ENCODE measurements at places on chromosomes 12 and 14.

DNA sequence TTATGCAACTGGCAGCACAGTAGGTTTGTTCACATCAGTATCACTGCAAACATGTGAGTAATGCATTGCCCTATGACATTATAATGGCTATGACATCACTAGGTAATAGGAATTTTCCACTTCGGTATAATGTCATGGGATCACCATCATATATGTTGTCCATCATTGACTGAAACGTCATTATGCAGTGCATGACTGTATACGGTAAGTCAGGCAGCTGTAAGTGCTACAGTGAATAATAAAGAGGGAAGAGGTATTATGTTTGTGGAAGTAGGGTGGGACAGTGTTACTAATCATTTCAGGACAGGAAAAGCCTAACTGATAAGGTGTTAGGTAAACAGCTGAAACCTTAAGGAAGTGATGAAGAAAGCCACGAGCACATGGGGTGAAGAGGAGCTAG is 68.1 kb downstream of the ANO4 start:
- no peak for DNase-seq

- peak; percentile 27 for DNase-seq
These were observed 241.8 kb upstream of the ATP2B1 start for GRCh38 chr12:89950421-89950820.

- no peak for DNase-seq
These were observed 13.8 kb upstream of the ANAPC5 start for GRCh38 chr12:121366063-121366459.

DNA sequence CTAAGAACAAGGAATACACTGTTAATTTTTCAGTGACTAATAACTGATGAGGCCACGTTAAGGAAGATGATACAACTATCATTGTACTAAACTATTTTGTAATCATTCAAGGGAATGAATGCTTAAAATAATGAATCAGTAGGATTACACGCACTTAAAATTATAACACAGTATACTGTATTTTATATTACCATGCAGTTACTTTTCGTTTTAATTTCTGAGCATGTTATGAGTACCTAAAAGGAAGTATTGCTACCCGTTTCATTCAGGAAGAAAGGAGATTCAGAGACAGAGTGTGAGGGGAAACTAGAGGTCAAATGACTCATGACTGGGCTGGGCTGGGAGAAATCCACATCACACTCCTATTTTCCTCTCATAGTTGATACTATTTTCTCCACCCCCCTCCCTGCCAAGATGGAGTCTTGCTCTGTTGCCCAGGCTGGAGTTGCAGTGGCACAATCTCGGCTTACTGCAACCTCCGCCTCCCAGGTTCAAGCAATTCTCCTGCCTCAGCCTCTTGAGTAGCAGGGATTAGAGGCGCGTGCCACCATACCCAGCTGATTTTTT is 202.0 kb downstream of the PPM1H start:
- DNase-seq, result peak; percentile 10

DNA sequence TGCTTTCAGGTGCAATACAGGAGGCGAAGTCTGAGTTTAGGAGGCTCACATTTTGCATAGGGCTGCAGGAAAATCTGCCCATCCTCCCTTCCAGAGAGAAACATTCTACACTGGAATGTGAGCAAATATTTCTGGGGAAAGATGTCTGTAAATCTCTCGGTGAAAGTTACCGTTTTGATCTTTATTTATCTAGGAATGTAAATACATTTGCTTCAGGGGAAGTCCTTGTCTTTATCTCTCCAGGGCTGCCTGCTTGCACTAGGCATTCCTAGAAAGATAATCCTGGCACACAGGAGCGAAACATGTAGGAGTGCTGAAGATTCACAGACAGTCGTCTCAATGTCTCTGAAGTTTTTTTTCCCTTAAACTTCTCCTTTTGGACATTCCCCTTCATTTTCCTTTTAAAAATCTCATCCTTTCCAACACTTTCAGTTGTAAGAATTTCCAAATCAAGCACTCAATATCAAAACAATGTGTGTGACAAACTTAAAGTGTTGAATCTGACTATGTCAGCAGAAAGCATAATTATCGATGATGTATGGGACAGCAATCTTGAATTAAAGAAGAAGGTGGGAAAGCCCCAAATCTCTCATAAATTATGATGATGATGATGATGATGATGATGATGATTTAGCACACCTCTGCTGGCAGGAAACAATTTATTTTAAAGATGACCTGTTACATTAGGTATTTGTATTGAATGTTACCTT is 113.4 kb upstream of the RESF1 start:
- DNase-seq, result no peak

DNA sequence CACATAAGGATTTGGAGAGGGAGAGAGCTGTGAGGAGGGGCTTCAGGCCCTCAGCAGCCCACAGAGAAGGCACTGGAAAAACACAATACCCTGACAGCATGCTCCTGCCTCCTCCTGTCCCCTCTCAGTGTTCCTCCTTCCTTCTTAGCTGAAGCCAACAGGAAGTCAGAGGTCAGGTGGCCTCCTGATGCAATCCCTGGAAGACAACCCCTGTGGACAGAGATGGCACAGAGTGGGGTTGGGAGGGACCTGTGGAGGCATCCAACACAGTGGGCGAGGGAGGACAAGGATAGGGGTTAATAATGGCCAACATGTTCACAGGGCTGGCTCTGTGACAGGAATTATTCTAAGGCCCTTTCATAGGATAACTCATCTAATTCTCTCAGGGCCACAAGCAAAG is 15.4 kb upstream of the IFI27L2 start:
- no peak for DNase-seq

DNA sequence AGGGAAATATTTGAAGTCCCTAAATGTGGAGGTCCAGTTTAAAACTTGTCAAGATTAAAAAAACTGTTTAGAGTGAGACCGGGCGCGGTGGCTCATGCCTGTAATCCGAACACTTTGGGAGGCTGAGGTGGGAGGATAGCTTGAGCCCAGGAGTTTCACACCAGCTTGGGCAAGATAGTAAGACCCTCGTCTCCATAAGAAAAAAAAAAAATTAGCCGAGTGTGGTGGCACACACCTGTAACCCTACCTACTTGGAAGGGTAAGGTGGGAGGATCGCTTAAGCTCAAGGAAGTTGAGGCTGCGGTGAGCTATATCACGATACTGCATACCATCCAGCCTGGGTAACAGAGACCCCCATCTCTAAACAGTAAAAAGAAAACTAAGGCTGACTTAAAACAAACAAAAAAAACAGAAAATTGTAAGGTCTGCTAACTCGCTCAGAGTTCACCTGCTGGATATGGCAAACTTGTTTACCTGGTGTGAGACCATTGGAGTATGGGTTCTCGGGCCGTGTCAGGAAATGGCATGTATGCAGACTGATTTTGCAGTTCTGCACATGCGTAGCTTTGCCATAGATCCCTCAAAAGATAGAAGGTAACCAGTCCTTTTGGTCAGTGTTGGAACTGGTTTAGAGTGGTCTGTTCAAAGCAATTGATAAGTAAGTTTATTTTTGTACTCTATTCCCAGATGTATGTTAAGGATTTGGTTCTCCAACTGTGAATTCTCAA is 2.1 kb downstream of the RNF10 start:
- peak; percentile 47 for DNase-seq

- no peak for DNase-seq
These were observed 323.3 kb downstream of the CCER1 start for GRCh38 chr12:90631591-90632212.

- no peak for DNase-seq
These were observed 59.8 kb upstream of the KCNA1 start for GRCh38 chr12:4849795-4850345.

GRCh38 chr12:31962076-31962475 is 2.9 kb downstream of the RESF1 start:
- no peak for DNase-seq

DNA sequence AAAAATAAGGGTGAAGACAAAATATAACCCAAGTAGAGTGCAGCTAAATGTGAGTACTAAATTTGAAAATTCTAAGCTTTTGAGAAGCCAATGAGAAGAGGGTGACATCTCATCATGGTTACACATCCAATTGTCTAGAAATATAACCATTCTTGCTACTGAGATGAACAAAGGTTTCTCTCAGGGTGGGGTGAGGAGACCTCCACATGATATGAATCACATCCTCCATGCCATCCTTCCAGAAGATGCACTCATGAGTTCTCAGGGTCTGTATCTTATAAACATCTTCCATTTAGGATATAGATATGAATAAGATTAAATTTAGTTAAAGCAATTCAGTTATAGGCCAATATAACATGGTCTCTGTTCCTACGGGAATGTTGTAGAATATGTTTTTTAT is 38.9 kb upstream of the E2F7 start:
- DNase-seq, result no peak

DNA sequence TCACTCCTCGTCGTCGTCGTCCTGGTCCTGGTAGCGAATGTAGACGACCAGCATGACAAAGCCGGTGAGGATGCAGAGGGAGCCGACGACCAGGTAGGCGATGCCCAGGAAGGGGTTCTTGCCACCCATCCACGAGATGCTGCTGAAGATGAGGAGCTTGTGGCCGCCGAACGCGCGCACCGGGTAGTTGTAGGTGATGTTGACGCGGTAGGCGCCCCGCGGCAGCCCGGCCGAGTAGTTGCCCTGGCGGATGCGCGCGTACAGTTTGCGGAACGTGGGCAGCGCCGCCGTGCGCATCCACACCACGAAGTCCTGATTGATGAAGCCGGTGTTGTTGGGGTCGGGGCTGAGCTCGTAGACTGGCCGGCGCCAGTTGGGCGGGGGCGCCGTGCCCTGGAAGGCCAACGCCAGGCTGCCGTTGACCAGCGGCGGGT is 1.0 kb downstream of the TMEM30B start:
- DNase-seq, result peak; percentile 18

GRCh38 chr12:42270596-42270995 is 32.5 kb upstream of the YAF2 start:
- DNase-seq, result no peak

DNA sequence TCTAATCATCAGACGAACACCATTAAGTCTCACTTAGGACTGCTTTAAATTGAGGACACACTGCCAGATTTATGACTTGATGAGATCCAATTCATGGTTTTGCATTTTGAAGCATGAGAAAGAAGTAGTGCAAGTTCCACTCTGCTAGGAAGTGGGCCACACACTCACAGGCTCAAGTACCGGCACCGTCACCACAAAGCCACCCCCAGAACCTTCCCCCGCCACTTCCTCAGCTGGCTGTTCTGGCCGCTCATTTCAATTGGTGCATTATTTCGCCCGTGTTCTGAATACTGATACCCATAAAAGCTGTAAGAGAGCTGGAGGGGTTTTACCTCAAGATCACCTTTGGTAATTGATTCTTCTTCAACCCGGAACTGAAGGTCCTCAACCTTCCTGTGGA is 70.1 kb downstream of the CLIP1 start:
- DNase-seq, result no peak

- DNase-seq, result peak; percentile 93
These were observed at the start of gene KRAS for GRCh38 chr12:25250744-25251730. TSS of gene KRAS (minus strand) at chr12:25250929.

DNA sequence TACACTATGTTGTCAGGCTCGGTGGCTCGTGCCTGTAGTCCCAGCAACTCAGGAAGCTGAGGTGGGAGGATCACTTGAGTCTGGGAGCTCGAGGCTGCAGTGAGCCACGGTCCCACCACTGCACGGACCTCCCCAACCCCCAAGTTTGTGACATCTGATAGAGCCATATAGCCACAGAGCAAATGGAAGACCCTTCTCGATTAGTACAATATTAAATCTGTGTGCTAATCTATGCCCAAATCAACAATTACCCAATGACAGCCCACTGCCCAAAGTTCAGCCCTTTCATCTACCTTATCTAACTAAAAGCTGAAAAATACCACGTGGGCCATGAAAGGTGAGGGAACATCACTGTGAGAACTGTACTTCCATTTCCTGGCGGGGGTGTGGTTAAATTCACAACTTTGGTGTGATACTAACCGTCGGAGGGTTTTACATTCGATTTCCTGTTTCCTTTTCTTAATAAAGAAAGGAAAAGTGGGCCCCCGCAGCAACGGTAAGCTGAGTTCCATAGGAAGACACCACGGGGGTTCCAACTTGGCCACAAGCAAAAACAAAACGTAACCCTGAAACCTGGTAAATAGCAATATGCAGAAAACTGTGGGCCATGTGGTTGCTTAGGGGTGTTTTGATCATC is 31.2 kb upstream of the FOS start:
- peak; percentile 92 for DNase-seq

DNA sequence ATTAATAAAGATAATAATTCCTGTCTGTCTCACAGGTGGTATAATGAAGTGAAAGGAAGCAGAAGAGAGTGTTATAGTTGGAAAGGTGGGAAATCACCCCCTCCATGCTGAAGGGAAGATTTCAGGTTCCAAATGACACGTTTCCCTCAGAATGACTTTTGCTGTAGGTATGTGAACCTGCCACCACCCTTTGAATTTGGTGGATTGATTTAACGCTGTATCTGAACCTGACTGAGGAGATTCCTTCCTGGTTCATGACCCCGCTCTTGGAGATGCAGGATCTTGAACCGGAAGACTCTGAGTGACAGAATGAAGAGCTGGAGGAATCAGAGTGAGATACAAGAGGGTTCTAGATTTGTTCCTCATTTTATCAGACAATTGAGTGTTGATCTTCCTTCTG is 20.3 kb upstream of the EMP1 start:
- DNase-seq, result no peak

GRCh38 chr14:74255281-74255680 is 16.0 kb downstream of the VSX2 start:
- no peak for DNase-seq

DNA sequence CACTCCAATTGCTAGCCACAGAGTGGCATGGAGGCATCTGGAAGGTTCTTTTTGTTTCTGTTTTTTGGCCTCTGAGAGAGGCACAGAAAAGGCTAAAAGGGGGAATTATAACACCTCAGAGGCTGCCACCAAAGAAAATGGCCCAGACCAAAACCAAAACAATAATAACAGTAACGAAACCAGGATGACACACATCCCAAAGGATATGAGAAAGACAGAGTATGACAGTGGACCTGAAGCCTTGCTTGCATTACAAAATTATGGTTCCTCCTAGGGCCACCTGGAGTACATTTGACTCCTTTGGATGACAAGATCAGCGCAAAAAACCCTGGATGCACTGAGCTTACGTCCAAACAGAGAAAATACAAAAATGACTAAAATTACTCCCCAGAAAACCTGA is 152.7 kb downstream of the AEBP2 start:
- DNase-seq, result no peak

DNA sequence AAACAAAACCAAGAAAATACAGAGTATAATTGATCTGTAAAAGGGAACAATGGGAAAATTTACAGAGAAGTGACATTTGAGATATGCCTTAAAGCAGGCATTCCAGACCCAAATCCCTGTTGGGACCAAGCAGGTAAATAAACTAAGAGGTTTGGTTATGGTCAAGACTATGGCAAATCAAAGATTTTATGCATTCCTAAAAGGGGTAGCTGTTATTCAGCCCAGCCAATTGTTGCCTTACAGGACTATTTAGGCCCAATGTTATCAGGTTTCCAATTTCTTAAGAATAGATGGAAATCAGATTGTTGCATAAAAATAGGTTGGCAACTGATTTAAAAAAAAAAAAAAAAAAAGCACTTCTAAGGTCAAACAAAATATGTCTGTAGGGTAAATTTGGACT is 5.3 kb downstream of the DNAI7 start:
- DNase-seq, result no peak

DNA sequence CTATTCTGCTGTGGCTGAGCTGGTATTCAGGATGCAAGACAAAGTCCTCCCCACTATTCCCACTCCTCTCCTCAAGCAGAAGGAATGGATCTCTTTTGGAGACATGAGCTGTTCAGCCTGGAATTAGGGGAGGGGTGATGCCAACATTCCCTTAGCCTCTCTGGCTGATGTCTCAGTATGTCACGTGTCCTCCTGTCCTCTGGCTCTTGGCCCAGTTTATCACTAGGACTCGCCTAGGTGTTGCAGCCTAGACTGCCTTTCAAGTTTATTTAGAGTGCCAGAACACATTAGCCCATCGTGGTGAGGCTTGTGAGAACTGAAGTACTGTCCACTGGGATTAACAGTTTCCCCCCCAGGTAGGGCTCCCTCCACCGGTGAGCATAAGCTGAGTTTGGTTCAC is 239.9 kb upstream of the MIS18BP1 start:
- DNase-seq, result no peak

Data from activated CD4-positive, alpha-beta T cell treated with anti-CD3 and anti-CD28 coated beads, Interleukin-2, amount 50 U/mL, for 16 hours (primary cell).